ENCODE measurements at places on chromosomes 3 and 15.

GRCh38 chr3:98731720-98732285 is 31.3 kb upstream of the ST3GAL6 start:
- DNase-seq = no peak

DNA sequence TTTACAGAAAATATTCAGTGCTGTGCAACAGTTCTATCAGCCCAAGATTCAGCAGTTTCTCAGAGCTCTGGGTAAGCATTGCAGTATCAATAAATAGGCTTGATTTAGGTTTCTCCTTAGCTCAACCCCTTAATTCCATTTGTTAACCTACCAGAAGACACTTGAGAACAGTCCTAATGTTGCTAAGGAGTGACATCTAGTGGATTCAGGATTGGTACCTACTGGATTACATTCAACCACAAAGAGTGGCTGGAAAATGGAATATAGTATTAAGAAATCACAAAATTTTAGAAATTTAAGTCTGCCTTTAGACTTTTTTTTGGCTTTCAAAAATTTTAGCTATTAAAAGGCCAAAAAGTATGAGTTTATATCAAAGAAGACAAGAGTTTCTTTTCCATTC is 34.7 kb downstream of the POLG start:
- DNase-seq = no peak

DNA sequence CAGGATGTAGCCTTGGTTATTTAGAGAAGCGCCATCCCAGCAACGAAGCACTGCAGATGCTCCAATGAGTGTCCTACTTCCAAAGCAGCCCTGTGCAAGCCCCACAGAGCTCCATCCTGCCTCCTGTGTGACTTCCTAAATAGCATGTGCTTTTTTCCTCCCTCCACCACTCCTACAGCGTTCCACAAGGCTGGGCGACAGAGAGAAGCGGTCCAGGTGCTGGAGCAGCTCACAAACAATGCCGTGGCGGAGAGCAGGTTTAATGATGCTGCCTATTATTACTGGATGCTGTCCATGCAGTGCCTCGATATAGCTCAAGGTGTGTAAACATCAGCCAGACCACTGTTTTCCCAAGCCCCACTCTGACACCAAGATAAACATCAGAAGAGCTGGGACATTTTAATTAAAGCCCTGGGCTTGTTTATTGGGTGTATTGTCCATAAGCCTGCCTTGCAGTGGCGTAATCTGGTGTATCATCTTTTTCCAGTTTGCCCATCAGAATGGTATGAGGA is 22.2 kb upstream of the RHO start:
- DNase-seq = no peak

DNA sequence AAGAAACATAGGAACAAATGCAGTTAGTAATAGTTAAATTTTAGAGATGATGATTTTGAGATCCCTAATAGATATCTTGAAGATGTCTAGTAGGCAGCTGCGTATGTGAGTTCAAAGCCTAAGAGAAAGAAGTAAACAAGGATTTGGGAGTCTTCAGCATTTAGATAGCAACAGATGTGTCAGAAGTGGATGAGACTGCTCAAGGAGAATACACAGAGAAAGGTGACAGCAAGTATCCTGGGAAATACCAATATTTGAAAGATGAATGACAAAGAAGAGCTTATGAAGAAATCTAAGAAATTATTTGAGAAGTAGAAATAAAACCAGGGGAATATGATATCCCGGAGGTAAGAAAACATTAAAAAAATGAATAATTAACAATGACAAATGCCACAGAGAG is 130.9 kb downstream of the PCCB start:
- DNase-seq = no peak

DNA sequence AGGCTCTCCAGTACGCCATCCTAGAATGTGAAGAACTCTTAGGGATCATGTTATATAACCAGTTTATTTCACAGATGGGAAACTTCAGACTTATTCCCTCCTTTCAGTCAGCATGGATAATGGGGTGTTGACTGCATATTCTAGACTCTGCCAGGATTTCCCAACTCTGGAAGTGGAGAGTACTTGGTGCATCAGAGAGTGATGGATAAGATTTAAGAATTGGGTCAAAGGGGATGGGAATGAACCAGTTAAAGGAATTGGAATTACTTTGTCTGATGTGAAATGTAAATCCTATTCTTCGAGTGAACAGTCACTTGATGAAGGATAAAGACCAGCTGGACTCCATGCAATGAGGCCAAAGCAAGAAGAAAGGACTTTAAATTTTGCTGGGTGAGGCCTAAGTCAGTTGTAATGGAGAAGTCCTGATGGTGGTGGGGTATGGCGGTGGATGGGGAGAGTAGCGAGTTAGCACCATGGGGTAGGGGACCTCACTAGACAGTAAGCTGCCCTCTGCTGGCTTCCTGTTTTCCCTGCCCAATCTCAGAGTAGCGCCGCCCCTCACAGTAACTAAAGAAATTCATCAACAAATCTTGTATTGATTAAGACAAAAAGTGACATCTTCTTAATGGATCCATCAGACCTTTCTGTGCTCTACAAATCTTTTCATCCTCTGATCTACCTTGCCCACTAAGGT is 7.3 kb upstream of the CACNA1D start:
- DNase-seq = no peak

- peak; percentile 61 for DNase-seq
Measured at GRCh38 chr15:100338971-100339444, 2.8 kb downstream of the ADAMTS17 start.

- DNase-seq = peak; percentile 33
Measured at GRCh38 chr3:152574461-152575079, 260.4 kb upstream of the P2RY1 start.

- no peak for DNase-seq
Measured at GRCh38 chr3:195286115-195286872, 15.3 kb upstream of the XXYLT1 start.

- no peak for DNase-seq
Measured at GRCh38 chr15:75207618-75208500, 6.2 kb downstream of the C15orf39 start.

DNA sequence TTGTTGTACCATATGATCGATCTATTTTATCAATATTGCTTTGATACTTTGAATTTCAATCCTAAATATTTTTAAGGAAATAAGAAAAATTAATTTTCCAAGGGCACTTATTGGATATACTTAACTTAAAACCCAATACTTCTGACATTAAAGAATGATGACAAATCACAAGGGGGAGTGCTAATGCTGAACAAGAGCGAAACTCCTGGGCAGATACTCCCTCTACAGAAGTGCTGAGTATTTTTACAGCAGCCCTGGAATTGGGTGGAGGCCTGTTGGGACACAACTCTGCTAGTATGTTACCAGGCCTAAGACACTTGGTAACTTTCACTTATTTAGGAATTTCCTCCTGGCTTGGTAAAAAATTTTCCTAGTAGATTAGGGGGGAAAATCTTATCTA is 46.2 kb downstream of the DENND6A start:
- DNase-seq = no peak

GRCh38 chr15:81294516-81294880 is 29.4 kb downstream of the STARD5 start:
- DNase-seq = no peak

DNA sequence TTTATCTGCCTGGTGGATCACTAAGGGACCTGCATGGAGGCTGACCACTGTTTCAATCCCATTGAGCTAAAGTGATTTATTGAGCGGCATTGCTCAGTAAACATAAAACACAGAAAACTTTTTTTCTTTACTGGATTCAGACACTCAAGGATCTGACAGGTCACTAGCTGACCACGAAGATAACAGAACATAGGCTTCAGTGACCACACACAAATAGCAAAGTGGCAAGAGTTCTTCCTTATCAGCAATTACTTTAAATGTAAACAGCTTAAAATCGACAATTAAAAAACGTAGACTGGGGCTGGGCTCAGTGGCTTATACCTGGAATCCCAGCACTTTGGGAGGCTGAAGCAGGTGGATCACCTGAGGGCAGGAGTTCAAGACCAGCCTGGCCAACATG is 48.7 kb downstream of the STAG1 start:
- DNase-seq = no peak

GRCh38 chr3:103372031-103372430 is 937.2 kb downstream of the ZPLD1 start:
- DNase-seq = no peak

DNA sequence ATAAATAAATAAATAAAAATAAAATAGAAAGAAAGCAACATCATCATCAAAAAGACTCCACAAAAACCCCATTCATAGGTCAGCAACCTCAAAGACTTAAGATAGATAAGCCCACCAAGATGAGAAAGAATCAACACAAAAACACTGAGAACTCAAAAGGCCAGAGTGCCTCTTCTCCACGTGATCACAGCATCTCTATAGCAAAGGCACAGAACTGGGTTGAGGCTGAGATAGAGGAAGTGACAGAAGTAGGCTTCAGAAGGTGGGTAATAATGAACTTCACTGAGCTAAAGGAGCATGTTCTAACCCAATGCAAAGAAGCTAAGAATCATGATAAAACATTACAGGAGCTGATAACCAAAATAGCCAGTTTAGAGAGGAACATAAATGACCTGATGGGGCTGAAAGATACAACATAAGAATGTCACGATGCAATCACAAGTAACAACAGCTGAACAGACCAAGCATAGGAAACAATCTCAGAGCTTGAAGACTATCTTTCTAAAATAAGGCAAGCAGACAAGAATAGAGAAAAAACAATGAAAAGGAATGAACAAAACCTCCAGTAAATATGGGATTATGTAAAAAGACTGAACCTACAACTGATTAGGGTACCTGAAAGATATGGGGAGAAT is 26.4 kb downstream of the GNB5 start:
- DNase-seq = no peak

- no peak for DNase-seq
Measured at GRCh38 chr15:34942363-34942762, 27.2 kb downstream of the AQR start.

- no peak for DNase-seq
Measured at GRCh38 chr3:43246976-43247375, 39.4 kb upstream of the SNRK start.

GRCh38 chr3:176961916-176962315 is 235.4 kb downstream of the TBL1XR1 start:
- no peak for DNase-seq

DNA sequence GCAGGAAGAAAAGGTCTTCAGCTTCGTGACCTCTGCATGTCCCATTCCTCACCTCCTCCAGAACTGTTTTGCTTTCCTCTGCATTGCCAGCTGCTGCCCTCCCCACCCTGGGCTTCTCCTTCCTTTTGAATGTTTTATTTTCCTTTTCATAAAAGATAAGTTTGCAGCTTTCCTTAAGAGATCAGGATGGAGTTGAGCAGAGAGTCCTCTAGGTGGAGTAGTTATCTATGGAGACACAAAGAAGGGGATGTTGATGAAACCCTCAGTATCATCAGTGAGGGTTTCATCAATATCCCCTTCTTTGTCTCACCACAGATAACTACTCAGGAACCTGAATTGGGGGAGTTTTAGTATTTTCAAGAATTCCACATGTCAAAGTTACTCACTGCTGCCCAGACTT is 19.0 kb upstream of the SLC25A36 start:
- DNase-seq = no peak

- DNase-seq = peak; percentile 67
Measured at GRCh38 chr15:31758126-31758525, 272.2 kb upstream of the CHRNA7 start.

GRCh38 chr3:31166249-31166885 is 271.9 kb upstream of the GADL1 start:
- peak; percentile 31 for DNase-seq

GRCh38 chr3:7508821-7509220 is 647.9 kb downstream of the GRM7 start:
- peak; percentile 14 for DNase-seq

DNA sequence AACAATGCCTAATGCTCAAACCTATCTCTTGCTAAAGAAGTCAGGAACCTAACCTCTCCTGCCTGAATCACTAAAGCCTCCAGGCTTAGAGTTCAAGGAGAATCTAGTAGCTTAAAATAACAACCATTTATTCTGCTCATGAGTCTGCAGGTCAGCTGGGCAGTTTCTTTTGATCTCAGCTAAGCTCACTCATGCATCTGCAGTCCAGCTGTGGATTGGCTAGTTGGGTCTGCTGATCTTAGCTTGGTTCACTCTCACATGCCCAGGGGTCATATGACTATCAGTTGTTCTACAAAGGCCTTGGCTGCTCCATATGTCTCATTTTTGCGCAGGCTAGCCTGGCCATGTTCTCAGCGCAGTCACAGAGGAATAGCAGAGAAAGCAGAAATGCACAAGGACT is 109.2 kb upstream of the STT3B start:
- DNase-seq = no peak

GRCh38 chr3:64341296-64341695 is 116.0 kb upstream of the PRICKLE2 start:
- DNase-seq = no peak

All from urothelium cell line (cell line).